ENCODE measurements at places on chromosomes 5 and 9. TPM values are rescaled to one million over a fixed set of nuclear protein-coding genes. Genes with fewer than 3 reads are reported as not detected.

DNA sequence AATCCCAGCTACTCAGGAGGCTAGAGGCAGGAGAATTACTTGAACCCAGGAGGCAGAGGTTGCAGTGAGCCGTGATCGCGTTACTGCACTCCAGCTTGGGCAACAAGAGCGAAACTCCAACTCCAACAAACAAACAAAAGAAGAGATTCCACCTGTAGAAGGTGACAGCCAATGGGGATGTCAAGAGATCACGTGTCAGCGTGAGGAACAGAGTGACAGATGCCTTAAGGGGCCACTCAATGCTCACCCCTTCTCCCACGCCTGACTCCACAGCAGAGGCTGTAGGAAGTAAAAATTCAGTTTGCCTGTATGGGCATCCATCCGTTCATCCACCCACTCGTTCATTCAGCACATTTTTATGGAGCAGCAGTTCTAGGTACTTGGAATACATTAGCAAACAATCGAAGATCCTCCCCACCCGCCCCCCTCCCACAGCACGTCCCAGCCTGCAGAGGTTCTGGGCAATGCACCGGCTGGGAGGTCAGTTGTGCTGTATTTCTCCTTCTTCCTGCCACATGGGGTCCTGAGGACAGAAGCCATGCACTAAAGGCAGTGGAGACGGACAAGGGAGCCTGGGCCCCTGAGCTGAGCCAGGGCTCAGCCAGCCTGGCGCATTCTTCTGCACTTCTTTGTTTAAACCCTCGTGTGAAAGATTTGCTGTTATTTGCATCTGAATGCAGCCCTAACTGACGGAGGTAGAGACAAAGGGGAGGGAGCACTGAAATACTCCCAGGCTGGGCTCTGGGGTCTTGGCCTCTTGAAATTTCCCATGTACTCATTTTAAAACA is 11.3 kb upstream of the RNF130 start:
- DNase-seq: peak; percentile 70

ALDH1A1 gene
- 2.4 TPM for total RNA-seq

- peak; percentile 8 for DNase-seq
Observed at GRCh38 chr9:134190232-134191121, 26.1 kb upstream of the RNU6ATAC start.

GRCh38 chr5:107282061-107282460 is 388.7 kb downstream of the EFNA5 start:
- DNase-seq: no peak

DNA sequence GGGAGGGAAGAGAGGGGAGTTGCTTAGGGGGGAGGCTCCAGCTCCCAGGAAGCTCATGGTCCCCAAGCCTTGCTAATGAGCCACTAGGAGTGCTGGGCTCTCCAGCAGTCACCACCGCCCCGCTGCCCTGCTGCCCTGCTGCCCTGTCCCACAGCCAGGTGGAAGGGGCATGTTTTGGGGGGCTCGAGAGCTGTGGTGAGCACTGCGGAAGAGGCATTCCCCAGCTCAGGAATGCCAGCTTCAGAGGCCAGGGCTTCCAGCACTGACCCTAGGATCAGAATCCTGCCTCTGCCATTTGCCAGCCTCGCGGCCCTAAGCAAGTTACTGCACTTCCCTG is 16.9 kb downstream of the SLC6A7 start:
- DNase-seq: no peak

DMGDH gene
- total RNA-seq: 0.35 TPM

- no peak for DNase-seq
Observed at GRCh38 chr9:19441730-19442129, 32.9 kb downstream of the ACER2 start.

BTNL9 gene
- total RNA-seq: 1.8 TPM

- DNase-seq: no peak
Observed at GRCh38 chr9:92973700-92974099, 26.4 kb downstream of the FGD3 start.

ORM2 gene
- 1.6 TPM for total RNA-seq

DNA sequence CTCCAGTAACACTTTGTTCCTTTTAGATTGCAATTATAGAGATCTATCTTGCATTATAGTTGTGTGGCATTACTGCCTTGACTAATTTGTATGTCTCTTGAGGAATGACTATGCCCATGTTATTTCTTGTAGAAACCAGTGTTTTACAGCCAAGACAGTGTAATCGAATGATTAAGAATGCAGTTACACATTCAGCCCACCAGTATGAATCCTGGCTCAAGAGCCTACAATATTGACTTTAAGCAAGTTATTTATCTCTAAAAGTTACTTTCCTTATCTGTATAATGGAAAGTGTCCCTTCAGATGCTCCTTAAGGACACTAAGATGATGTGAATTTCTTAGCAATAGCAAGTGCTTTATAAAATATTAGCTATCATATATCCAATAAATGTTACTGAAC is 9.7 kb upstream of the SNX24 start:
- no peak for DNase-seq

GRCh38 chr5:78610636-78611035 is 37.9 kb downstream of the LHFPL2 start:
- no peak for DNase-seq

DNA sequence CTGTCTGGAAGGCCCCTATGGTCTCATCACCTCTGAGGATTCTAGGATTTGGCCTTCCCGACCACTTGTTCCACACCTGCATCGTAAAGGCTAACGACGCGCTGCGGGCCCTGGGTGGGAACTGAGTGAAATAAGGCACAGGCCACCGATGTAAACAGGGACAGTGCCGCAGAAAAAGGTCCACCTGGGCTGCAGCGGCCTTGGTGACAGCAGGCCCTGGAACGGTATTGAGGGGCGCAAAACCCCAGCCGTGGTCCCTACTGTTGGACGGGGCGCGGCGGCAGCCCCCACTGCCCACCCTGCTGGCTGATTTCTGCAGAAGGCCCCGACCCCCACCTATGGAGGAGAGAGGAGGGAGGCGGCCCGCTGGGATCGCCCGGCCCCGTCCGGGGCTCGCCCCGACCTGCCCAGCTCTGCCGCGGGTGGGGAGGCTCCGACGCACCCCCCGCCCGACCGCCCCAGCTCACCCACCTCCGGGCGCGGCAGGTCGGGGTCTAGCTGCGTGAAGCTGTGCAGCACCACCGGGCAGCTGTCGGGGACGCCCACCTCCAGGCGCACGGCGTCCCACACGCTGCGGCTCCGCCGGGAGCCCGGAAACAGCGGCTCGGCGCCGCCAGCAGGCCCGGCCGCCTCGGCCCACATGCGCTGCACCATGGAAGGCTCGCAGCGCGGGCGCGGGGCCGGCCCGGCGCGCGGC is 391 bp downstream of the RALGDS start:
- no peak for DNase-seq

DNA sequence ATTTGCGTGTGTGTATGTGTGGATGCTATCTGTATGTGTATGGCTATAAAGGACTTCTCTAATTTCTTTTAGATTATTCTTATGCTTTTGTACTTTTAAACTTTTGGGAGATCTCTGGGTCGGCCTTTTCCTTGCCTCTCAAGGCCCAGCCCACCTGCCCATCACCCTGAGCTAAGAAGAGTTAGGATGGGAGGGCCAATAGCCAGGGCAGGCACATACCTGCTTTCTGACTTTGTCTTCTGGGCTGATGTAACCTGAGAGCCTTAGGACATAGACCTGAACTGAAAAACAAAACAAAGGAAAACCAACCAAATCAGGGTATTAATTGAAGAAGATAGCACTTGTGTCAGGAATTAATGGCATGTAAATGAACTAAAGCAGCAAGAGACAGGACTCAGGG is 100.2 kb downstream of the IRX1 start:
- DNase-seq: no peak

- DNase-seq: no peak
Observed at GRCh38 chr5:75521195-75521594, 9.5 kb downstream of the POLK start.

DNA sequence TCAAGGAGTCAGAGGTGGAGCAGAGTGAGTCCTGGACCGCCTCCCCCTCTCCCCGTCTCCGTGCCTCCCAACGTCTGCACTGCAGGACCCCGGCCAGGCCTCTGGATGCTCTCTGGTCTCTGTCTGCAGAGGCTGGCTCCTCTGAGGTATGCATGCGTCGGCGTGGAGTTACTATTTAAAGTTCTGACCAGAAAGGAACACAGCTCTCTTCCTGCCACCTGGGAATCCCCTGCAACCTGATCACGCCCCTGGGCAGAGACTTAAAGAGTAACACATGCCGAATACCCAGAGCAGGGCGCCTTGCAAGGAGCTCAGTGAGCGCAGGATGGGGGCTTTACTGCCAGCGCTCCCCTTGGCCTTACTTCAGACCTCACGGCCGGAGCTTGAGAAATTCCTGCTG is 16.0 kb downstream of the ANXA6 start:
- peak; percentile 60 for DNase-seq

CRAT gene
- 17.2 TPM for total RNA-seq

GRCh38 chr9:14179449-14179848 is 134.5 kb downstream of the NFIB start:
- no peak for DNase-seq

- no peak for DNase-seq
Observed at GRCh38 chr5:158483281-158483860, 616.3 kb downstream of the EBF1 start.

GRCh38 chr9:92501671-92502393 is 19.5 kb upstream of the ASPN start:
- DNase-seq: peak; percentile 44

- DNase-seq: no peak
Observed at GRCh38 chr5:172550996-172551395, 90.1 kb upstream of the NEURL1B start.

- no peak for DNase-seq
Observed at GRCh38 chr5:17089690-17090089, 127.7 kb upstream of the BASP1 start.

- DNase-seq: peak; percentile 84
Observed at GRCh38 chr9:137049544-137050449, 3.8 kb upstream of the NPDC1 start.

DMRT3 gene
- total RNA-seq: not detected

NEUROG1 gene
- not detected for total RNA-seq

TRIM7 gene
- total RNA-seq: 1.4 TPM

PCDHGC4 gene
- total RNA-seq: 5.1 TPM

- DNase-seq: no peak
Observed at GRCh38 chr9:115115924-115116323, 2.0 kb downstream of the TNC start.

- DNase-seq: no peak
Observed at GRCh38 chr9:3567988-3568387, 42.2 kb upstream of the RFX3 start.

GRCh38 chr9:121349009-121349408 is 21.0 kb downstream of the STOM start:
- no peak for DNase-seq

- no peak for DNase-seq
Observed at GRCh38 chr5:63726496-63726895, 235.7 kb downstream of the HTR1A start.

GRCh38 chr9:472479-473075 is 257.9 kb downstream of the DOCK8 start:
- DNase-seq: no peak

Data from WTC11 (cell line).